Activated CD4-positive, alpha-beta T cell treated with anti-CD3 and anti-CD28 coated beads, Interleukin-2, amount 50 U/mL, for 4 hours (primary cell): ENCODE measurements at places on chromosomes 5 and 9.

DNA sequence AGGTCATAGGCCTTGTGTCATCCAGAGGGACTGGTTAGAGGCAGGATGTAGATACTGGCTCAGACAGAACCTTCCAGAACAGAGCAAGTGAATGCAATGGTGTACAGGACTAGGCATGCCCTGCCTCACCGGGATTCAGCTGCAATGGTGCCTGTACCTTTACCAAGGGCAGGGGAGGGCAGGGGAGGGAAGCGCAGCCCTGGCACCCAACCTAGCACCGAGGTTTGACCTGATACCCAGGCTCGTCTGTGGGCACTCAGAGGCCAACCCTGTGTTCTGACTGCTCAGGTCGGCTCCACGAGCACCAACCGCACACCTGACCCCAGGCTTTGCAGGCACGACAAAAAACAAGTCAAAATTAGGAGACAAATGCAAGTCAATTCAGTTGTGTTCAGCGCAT is 47.3 kb upstream of the GFPT2 start:
- no peak for DNase-seq

- no peak for DNase-seq
Measured at GRCh38 chr5:12865529-12865928, 961.3 kb upstream of the CTNND2 start.

GRCh38 chr5:178469011-178469974 is 120.9 kb downstream of the COL23A1 start:
- DNase-seq, result no peak

GRCh38 chr9:122808141-122808540 is 8.2 kb downstream of the OR1K1 start:
- DNase-seq, result no peak

GRCh38 chr9:1267141-1267570 is 217.0 kb downstream of the DMRT2 start:
- no peak for DNase-seq

GRCh38 chr5:74141053-74141452 is 499.5 kb downstream of the ENC1 start:
- DNase-seq, result no peak

DNA sequence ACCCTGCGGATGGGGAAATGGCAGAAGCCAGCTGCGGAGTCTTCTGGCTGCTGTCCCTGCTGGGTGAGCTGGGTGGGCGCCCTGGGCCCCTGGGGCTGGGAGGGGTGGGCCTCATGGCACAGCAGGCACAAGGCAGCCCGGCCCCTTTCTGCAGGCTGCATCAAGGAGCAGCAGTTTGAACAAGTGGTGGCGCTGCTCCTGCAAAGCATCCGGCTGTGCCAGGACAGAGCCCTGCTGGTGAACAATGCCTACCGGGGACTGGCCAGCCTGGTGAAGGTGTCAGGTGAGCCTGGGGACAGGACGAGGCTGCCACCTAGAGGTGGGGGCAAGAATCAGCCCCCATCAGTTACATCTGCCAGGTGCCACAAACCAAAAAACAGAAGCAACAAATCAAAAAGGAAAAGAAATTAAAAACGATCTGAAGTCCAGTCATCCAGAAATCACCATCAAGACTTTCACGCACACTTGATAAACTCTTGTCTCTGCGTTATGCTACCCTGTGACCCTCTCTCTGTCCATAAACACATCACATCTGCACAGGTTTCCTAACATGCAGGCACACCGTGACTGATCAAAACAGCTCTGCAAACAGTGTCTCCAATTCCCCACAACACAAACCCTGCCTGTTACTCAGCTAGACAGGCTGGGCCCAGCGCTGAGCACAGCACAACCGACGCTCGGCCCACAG is 13.9 kb downstream of the REXO4 start:
- peak; percentile 62 for DNase-seq

- no peak for DNase-seq
Measured at GRCh38 chr9:121268851-121269641, 1.1 kb downstream of the GSN start.

- DNase-seq, result no peak
Measured at GRCh38 chr9:136367296-136368145, 4.0 kb upstream of the DNLZ start.

- no peak for DNase-seq
Measured at GRCh38 chr9:131657037-131657377, 82.9 kb downstream of the RAPGEF1 start.

- DNase-seq, result no peak
Measured at GRCh38 chr5:159333545-159333925, 3.2 kb upstream of the IL12B start.

- no peak for DNase-seq
Measured at GRCh38 chr9:100020121-100020795, 78.5 kb downstream of the ERP44 start.

DNA sequence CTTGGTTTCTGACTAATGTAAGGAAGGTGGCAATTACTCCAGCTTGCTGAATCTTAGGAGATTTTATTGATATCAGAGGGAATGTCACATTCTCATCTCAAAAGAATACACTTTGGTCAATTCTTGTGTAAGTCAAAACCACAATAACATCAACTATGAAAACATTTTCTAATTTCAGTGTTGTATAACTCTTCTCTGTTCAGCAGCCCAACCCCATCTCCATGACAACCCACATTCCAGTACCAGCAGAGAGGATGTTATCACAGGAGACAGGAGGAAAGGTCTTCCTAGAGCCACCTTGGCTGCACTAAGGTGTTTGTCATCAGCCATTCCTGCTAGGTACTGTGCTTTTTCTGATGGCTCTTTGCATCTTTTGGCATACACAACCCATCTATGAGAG is 529.1 kb upstream of the BRINP1 start:
- no peak for DNase-seq

GRCh38 chr5:83570916-83571315 is 99.4 kb downstream of the VCAN start:
- DNase-seq, result no peak

GRCh38 chr5:170107674-170108073 is 2.0 kb downstream of the FOXI1 start:
- no peak for DNase-seq

- DNase-seq, result no peak
Measured at GRCh38 chr5:121954086-121954485, 7.7 kb upstream of the SRFBP1 start.

GRCh38 chr5:150112201-150113046 is 26.1 kb upstream of the CSF1R start:
- no peak for DNase-seq

- no peak for DNase-seq
Measured at GRCh38 chr9:132237481-132237880, 75.6 kb downstream of the NTNG2 start.

DNA sequence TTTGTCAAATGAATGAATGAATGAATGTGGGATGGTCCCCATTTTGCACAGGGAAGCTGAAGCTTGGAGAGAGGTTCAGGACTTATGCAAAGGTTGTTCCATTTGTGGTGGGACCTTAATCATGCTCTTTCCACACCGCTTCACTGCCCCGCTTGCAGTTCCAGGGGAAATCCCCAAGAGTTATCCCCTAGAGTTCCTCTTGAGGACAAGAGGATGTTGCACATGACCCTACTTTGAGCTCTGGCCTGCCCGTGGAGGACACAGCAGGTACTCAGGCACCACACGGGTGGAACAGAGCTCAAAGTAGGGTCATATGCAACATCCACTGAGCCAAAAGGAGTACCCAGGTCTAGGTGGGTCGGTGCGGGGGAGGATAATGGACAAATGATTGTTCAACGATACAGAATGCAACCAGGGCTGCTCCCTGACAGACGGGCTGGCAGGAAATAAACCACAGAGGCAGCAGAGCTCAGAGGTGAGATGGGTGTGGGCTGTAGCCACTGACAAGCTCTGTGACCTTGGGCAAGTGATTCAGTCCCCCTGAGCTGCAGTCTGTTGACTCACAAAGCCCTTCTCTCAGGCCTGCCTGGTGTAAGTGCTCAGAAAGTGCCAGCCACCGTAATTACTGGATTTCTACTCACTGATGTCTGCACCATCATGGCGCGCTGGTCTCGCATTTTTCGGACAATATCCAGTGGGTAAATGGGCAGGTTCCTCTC is 60.3 kb upstream of the EPB41L4B start:
- DNase-seq, result no peak

DNA sequence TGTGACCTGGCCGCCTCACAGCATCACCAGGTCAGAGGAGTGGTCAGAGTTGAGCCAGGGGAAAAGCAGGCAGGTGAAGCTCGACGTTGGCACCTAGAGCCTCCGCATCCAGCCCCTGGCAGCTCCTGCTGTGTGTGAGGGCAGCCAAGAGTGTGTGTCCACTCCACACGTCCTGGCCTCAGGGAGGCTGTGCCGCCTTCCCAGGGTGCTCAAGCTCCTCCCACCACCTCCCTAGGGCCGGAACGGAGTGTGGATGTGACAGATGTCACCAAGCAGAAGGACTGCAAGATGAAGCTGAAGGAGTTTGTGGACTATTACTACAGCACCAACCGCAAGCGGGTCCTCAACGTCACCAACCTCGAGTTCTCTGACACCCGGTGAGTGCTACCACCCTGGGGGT is 72.5 kb downstream of the PHF2 start:
- no peak for DNase-seq

GRCh38 chr9:114799925-114800324 is 5.9 kb downstream of the TNFSF15 start:
- DNase-seq, result no peak

GRCh38 chr5:143638654-143639053 is 173.3 kb upstream of the HMHB1 start:
- no peak for DNase-seq

GRCh38 chr9:94874316-94874715 is 147.8 kb downstream of the AOPEP start:
- DNase-seq, result no peak

DNA sequence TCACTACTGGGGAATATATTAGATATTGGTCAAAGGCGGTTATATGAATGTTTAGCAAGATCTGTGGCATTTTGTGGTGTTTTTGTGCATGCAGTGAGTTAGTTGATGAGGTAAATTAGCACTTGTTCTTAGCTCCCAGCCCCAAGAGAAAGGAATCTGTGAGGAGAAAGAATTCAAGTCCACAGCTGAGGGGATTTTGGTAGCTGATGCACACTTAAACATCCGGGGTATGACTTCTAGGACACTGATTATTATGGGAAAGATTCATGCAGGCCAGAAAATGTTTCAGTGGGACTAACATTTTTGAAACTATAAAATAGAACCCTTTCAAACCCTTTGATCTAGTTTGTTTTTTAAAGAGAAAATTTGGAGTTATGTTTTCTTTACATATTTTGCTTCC is 118.2 kb upstream of the RPS23 start:
- no peak for DNase-seq

- no peak for DNase-seq
Measured at GRCh38 chr9:134628354-134628736, 13.3 kb upstream of the COL5A1 start.

GRCh38 chr5:154485096-154485491 is 7.1 kb upstream of the HAND1 start:
- no peak for DNase-seq

DNA sequence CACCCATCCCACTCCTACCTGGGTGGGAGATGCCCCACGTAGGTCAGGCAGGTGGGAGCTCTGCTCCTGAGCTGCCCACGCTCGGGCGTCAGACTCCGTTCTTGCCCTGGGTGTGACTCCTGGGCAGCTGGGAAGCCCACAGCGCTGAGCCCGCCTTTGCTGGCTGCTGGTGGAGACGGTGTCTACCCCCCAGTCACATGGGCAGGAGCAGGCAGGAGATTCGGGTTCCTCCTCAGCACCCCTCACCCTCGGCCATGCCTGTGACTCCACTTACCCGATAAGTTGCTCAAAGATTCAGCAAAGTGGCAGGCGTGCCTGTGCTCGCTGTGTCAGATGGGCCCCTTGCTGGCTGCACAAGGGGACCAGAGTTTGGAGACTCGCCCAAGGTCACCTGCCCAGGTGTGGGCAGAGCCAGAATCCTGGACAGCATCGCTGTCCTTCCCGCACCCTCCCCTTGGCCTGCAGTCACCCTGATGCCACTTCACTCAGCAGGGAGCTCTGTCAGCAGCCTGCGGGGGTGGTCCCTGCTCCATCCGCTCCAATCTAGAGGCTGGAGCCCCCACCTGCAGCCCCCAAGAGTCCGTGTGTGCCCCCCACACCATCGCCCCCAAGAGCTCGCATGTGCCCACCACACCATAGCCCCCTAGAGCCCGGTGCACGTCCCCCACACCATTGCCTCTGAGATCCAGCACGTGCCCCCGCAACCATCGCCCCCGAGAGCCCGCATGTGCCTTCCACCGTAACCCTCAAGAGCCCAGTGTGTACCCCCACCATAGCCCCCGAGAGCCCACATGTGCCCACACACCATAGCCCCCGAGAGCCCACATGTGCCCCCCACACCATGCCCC is 4.2 kb downstream of the LCN1 start:
- DNase-seq, result no peak

- no peak for DNase-seq
Measured at GRCh38 chr9:17802249-17802857, 223.5 kb downstream of the SH3GL2 start.

DNA sequence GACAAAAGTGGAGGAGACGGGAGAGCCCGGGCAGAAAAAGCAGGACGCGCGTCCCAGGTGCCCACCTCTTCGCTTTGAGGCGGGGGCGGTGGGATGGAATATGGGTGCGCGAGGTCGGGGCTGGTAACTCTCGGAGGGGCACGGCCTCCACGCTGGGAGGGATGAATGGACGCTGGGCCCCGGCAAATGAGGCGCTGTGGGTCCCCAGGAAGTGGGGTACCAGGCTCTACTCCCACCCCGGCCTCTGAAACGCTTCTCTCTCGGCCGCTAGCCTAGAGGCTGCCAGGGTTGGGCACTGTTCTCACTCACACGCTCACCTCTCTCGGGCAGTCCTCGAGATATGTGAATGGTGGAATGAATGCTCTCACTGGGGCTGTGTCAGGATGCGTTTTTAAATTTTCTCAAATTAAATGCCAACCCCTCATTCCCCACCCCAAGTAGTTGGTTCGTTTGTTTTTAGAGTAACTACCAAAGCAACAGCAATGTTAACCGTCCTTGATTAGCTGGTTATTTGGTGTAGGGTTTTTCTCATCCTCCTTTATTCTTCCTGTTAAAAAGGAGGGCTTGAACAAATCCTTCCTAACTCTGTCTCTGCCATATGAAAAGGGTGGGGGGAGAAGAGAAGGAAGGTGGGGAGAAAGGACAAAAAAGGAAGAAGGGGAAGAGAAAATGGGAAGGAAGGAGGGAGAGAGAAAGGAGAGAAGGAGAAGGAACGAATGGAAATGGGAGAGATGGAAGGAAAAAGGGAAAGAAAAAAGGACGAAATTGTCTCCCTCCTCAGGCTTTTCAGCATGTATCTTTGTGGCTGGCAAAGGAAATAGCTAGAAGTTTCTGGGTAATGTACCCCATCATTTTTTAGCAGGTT is 1.3 kb upstream of the EBF1 start:
- DNase-seq, result no peak

DNA sequence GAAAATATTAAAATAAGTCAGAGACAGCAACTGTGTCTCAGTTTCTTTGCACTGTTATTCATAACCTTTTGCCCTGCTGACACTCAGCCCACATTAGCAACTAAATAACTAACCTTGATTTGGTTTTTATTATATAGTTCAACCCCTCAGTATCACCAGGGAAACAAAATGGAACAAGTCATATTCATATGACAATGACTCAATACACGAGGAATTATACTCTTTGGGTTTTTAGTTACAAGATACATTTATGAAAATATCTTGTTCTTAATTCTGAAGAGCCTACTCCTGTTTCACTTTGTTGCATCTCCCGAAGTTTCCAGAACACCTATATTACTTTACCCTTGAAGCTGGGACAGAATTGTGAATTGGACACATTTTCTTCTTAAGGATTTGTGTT is 845.4 kb downstream of the EFNA5 start:
- no peak for DNase-seq

GRCh38 chr9:130741024-130741305 is 47.4 kb downstream of the EXOSC2 start:
- no peak for DNase-seq
